ENCODE measurements at places on chromosomes 2 and 18.
A peak's percentile ranks its signal among the peaks of the same experiment; 100 is the strongest.

- no peak for DNase-seq
These were observed 106.0 kb downstream of the ZNF236 start for GRCh38 chr18:76928179-76928868.

DNA sequence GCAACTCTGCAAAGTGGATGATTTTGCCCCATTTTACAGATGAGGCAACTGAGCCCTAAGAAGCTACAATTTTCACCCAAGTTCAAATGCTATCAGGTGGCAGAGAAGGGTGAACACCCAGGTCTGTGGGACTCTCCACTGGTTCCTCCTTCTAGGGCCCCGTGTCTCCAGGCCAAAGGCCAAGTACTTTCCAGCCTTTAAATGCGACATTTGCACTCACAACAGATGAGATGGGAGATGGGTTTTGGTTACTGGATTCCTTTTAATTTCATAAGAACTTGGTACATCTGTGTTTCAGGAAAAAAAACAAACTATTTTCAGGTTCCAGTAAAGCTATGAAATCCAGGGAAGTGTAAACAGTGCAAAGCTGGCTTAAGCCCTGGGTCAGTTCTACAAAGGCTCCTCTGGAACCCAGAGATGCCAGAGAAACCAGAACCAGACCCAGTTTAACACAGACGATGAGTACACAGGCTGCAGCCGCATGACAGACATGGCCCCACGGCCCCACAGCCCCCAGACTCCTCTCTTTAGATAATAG is 361.7 kb downstream of the ANAPC1 start:
- DNase-seq = no peak

- DNase-seq = no peak
These were observed 580.8 kb downstream of the ERBB4 start for GRCh38 chr2:211957799-211958198.

DNA sequence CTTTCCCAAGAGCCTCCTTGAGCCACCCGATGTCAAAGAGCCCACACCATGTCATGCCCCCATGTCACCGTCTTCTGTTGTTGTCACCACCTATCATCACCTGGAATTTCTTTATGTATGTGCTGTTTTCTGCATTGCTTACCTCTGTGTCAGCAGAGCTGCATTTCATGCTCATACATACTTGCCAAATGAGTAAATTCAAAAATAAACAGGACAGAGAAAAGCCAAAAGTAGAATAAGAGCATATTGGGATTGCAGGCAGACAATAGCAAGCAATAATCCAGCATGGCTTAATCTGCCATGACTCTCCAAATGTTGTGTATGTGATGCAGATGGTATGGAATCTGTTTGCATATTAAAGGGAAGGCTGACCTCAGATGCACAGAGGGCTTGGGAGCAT is 15.3 kb upstream of the RGPD4 start:
- DNase-seq = no peak

DNA sequence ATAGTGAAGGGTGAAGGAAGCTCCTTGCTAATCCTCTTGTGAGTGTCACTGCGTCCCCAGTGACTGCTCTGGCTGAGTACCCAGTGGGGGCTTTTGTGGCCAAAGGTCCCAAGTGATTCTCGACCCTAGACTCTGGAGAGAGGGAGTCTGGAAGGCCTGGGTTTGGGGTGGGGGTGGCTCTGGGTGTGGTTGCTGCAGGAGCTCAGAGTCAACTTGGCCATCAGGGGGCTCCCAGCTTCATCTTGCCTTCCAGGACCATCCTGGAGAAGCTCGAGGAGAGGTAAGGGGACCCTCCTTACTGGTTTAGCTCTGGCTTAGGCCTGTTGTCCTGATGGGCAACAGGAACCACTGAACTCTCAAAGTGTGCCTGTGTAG is 592 bp downstream of the PSD4 start:
- DNase-seq = no peak

DNA sequence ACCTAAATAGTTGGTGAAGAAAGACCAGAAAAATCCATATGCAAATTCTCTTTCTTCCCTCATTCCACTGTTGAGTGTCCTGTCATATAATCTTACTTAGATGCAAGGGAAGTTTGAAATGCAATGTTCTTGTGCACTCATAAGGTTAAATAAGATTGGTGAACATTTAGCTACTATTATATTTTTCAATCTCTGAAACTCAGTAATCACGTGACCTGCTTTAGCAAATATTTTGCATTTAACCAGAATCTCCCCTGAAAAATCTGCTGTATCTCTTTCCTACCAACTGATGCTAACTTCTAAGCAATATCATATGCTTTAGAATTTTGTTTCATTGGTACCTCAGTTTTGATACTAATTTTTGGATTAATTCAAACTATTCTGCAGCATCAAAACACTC is 533.2 kb downstream of the RIT2 start:
- no peak for DNase-seq

DNA sequence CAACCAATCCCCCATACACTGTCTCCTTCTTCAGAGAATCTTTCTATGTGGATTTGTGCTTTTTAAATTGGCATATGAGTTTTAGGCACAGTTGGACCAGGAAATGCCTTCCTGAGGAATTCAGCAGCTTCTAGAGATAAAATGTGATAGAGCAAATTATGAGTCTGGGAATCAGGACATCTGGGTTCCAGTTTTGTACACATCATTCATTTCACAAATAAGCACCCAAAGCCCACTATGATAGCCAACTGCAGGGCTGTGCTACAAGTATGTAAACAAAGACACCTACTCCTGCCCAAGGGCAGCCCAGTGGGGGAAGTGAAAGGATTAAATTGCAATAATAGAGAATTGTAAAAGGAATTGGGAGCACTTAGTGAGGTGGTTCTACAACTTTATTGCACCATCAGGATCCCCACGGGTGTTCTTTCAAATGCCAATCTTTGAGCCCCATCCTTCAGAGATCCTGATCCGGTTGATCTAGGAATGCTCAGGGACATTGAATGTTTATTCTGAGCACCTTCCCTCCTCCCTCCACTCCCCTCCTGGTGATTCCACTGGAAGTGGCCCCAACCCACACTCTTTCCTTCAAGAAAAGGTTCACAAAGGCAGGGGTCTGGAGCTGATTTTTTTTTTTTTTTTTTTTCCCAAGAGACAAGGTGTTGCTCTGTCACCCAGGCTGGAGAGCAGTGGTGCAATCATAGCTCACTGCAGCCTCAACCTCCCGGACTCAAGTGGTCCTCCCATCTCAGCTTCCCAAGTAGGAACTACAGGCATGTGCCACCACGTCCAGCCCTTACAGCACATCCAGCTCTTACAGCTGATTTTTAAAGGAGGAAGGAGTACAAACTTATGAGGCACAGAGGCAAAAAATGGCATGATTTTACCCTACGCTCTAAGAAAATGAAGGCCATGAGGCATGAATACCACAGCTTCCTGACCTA is 11.1 kb upstream of the KCMF1 start:
- DNase-seq = no peak

DNA sequence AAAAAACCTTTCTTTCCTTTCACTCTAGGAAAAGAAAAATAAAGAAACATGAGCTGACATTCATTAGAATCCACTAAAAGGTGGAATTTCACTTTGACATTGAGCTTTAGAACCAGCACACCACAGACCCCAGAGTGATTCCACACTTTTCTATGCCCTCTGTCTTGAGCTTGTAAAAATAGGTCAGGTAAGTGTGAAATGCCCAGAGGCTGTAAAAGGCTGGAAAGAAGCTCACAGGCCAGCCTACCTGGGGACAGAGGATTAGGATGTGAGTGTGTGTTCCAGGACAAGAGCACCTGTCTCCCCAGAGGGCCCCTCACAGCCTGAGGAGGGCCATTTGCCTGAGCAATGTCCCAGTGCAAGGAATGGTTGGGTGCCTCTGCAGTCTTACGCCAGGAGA is 56.3 kb upstream of the MYO3B start:
- DNase-seq = no peak

DNA sequence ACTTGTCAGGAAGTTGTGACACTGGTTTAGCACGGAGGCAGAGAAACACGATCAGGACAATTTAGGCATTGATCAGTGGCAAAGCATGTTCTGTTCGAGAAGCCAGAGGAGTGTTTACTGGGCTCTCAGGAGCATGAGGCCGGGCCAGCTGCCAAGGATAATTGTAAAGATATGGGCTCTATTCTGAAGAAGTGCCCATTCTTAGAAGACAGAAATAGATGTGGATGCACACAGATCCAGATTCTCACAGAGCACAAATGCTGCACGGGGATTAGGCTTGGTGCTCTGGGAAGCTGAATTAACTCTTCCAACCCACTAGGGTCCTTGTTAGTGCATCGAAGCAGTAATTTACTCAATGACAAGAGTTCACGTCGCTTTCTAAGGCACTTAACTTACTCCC is 16.2 kb downstream of the AFF3 start:
- no peak for DNase-seq

DNA sequence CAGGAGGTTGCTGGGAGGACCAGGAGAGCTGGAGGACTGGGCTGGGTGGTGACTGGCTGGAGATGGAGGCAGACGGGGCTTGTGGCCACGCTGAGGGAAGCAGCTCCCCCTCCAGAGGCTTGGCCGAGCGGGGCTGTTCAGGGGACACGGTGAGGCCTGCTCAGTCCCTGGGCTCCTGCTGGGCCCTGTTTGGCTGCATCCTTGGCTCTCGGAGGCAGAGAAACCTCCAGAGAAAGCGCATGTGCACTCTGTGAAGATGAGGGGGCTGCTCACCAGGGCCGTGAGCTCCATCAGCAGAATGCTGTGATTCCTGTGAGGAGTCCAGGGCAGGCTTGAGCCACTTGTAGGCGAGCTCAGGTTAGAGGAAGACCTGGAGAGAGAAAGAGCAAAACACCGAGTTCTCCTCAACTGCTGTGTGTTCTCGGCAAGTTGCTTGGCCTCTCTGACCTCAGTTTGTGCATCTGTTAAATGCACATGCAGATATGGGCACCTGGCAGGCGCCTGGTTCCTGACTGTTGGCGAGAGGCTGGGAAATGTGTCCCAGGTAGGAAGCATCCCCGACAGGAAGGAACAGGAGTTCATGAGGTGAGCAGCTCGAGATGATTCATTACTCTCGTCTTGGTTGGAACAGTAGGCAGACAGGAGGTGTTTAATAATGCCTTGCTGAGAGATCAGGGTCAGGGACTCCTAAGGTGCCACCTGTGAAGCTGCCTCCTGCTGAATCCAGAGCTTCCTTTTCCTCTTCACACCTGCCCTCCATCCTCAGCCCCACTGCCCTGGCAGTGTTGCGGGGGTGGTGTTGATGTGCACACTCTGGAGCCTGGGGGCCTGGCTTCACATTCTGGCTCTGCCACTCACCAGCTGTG is 941 bp downstream of the ZAP70 start:
- peak; percentile 21 for DNase-seq

GRCh38 chr2:675051-675450 is 2.2 kb downstream of the TMEM18 start:
- no peak for DNase-seq

- no peak for DNase-seq
These were observed 69.8 kb downstream of the MEX3C start for GRCh38 chr18:51127664-51128063.

DNA sequence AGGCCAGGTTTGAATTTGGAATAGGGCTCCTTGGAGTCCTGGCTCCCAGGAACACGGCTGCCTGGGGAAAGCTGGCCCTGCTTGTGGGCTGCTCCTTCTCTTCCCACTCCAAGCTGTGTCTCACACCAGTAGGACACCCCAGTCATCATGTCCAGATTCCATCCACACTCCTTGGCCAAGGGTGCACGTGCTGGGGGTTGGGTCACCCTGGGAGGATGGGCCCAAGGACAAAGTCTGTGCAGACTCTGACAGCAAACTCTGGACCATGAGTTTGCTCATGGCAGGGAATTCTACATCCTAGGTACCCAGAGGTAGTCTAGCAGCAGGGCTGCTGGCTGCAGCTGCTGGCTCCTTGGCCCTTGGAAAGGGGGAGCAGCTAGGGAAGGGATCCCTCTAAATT is 102.4 kb upstream of the EPAS1 start:
- no peak for DNase-seq
